Central memory CD4-positive, alpha-beta T cell (primary cell): ENCODE measurements at places on chromosomes 12 and 14.

GRCh38 chr14:35818346-35819115, 7.6 kb upstream of the BRMS1L start:
- DNase-seq = peak; percentile 12

- no peak for DNase-seq
These were observed 107.6 kb downstream of the PLEKHG7 start for GRCh38 chr12:92810370-92810769.

DNA sequence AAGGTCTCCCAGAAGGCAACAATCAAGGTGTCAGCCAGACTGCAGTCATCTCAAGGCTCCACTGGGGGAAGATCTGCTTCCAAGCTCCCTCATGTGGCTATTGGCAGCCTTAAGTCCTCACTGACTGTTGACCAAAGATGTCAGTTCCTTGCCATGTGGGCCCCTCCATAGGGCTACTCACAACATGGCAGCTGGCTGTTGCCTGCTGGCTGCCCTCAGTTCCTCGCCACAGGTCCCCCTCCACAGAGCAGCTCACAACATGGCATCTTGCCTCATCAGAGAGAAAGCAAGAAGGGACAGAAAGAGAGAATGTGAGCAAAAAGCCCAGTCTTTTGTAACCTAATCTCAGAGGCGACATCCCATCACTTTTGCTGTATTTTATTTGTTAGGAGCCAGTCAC, 34.4 kb upstream of the EGLN3 start:
- no peak for DNase-seq

DNA sequence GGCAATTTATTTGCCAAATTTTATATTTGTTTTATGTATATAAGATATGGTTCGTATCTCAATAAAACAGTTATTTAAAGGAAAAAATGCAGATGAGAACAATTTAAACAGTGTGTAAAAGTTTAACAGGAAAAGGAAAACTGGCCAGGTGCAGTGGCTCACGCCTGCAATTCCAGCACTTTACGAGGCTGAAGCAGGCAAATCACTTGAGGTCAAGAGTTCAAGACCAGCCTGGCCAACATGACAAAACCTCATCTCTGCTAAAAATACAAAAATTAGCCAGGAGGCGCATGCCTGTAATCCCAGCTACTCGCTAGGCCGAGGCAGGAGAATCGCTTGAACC, 22.3 kb downstream of the G2E3 start:
- no peak for DNase-seq

GRCh38 chr12:52871291-52872039, 22.7 kb upstream of the KRT78 start:
- no peak for DNase-seq

GRCh38 chr14:26525085-26525484, 72.7 kb downstream of the NOVA1 start:
- DNase-seq = no peak

- DNase-seq = no peak
These were observed 304.1 kb downstream of the SNAPC1 start for GRCh38 chr14:62066304-62066703.
